ENCODE measurements at places on chromosomes 4 and X. TPM values are rescaled to one million over a fixed set of nuclear protein-coding genes. Genes with fewer than 3 reads are reported as not detected.

- DNase-seq, result no peak
These were observed 214.6 kb upstream of the GALNT7 start for GRCh38 chr4:172953896-172954568.

GRCh38 chrX:1248331-1249061 is 20.1 kb upstream of the CSF2RA start:
- peak; percentile 52 for DNase-seq

The TRIM60 gene
- polyA plus RNA-seq, result not detected

DNA sequence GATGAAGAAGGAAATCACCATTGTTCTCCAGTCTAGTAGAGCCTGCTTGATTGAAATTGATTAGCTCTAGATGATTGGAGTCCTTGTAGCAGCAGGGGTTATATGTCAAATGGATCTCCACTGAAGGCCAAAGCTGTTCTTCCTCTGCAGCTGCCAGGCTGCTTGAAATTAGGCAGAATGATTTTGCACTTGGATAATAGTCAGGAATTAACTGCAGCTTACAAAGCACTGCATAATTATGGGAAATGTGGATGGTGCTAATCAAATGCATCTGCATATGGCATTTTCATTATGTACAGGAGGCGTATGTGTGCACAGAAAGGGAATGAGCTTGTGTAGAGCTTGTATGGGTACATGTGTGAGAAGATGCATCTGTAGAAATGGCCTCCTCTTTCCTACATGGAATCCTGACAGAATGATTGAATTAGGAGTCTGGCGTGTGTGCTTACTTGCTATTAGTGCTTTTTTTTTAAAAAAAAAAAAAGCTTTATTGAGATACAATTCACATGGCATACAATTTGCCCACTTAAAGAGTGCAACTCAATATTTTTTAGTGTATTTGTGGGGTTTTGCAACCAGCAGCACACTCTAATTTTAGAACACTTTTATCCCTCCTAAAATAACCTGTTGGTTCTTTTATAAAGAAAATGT is 65.9 kb downstream of the TMEM131L start:
- no peak for DNase-seq

The GPAT3 gene
- 15.5 TPM for polyA plus RNA-seq

DNA sequence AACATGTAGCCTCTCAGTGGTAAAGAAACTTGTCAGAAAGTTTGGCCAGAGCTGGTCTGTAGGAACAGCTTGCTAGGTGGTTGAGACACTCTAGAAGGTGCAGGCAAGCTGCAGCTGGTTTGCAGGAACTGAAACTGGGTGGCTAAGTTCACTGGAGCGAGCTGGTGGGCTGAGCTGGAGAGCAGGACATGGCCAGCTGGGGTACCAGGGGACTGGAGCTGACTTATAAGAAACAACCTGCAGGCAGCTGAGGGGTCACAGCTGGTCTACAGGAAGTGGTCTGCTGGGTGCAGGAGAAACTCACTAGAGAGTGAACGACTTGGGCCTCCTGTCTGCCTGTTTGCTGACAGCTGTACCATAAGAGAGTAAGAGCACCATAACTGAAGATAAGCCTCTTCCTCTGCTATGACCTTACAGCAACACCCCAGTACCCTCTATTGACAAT is 157.1 kb upstream of the LNX1 start:
- peak; percentile 9 for DNase-seq

The PRSS12 gene
- polyA plus RNA-seq, result 13.8 TPM

DNA sequence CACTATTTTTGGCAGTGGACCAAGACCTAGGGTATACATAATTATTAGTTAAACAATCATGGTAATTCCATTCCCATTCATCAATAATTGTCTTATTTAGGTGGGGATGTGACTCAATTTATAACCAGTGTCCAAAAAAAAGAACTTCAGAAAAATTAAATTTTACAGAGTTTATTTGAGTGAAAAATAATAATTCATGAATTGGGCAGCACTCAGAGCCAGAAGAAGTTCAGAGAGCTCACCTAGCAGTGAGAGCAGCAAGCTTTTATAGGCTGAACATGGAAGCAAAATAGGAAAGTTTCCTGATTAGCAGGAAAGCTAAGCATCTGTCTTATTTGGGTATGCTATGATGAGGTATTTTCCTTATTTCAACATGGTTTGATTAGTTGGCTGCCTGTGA is 500.8 kb downstream of the PCDH7 start:
- no peak for DNase-seq

The FAT1 gene
- polyA plus RNA-seq, result 80.7 TPM

- DNase-seq, result peak; percentile 45
These were observed 12.9 kb downstream of the PPP2R3B start for GRCh38 chrX:373641-374471.

- DNase-seq, result no peak
These were observed 213.0 kb upstream of the VEGFC start for GRCh38 chr4:177005674-177006230.

The AKAP4 gene
- polyA plus RNA-seq, result 0.72 TPM

GRCh38 chr4:122331195-122331594 is 47.6 kb upstream of the ADAD1 start:
- DNase-seq, result no peak

- peak; percentile 49 for DNase-seq
These were observed 833.5 kb upstream of the GALNTL6 start for GRCh38 chr4:170979736-170980135.

DNA sequence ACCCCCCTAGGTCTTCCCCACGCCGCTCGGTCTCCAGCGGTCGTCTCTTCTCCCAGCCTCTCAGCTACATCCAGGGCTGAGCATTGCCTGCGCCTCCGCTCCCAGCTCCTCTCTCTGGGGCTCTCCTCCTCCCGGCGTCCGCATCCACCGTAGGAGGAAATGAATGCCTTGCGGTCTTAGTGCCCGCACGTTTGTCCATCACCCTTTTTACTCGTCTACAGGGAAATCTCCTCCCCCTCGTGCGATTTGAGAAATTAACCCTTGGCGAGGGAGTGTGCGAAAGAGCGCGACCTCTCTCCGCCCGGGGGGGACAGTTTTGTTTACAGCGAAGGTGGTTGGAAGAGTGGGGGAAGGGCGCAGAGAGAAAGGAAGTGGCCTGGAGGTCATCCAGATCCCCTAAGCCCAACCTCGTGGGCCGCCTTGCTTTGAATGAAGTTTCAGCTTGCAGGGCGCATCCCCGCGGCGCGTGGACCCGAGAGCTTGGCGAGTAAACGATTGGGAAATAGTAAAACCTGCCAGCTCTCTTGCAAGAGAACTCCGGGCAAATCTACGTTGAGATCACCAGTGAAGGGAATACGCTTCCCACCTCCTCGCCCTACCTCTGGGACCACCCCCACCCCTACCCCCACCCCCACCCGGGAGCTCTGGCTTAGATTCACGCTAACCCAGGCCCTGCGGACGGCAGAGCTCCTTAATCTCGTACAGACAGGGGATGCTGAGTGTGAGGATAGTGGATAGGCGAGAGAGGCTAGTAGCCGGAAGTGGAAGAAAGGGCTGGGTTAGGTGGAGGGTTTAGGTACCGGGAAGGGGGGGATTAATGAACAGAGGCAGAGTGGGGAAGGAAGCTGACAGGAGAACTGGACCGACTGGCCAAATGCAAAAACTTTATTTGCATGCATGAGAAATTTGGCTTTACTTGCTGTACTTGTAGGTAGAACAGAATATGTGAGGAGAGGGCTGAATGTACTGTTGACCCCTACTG is at the start of gene ELOVL6:
ELOVL6 (minus strand) TSS at position 181 of the 982 bp plus-strand sequence. CDS start 280 bp downstream, outside the sequence.
- DNase-seq, result peak; percentile 81
